ENCODE measurements at places on chromosomes 1 and 21.

DNA sequence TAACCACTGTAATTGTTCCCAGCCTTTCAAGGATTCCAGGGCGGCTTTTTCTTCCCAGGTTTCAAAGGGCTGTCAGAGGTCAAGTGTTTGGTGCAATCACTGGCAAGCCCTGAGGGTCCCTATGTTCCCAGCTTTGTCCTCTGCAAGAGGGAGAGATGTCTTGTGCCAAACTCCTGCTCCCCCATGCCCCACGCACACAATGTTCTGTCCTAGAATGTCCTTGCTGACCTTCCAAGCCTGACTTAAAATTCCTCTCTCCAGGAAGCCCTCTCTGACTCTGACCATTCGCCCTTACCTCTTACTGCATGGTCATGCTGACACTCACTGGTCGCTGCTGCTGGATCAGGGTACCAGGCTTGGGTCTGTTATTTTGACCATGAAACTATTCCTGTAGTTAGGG, 152.5 kb upstream of the KCND3 start:
- DNase-seq: no peak

DNA sequence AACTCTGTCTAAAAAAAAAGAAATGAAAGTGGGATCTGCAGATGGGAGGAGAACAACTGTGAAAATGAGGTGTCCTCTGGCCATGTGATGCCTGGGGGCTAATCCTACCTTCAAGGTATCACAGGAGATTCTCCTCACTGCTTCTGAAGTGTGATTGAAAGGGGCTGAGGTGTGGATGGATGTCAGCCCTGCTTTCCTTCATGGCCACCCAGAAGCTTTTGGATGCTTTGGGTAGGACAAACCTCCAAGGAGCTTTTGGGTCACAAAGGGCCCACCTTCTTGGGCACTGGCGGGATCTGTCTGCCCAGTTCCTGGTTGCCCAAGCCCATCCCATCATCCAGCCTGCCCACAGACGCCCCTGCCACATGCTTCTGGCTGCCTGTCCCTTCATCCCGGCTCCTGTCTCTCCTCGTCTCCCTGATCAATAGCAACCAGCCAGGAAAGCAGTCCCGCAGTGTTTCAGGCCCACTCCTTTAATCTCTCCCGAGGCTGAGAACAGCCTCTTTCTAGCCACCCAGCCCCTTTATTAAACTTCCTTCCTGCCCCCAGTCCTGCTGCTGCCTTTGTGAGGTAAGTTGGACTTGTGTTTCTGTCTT, 87.2 kb downstream of the MAN1C1 start:
- DNase-seq: no peak

- no peak for DNase-seq
Observed at GRCh38 chr1:161914595-161914994, 109.1 kb downstream of the OLFML2B start.

- no peak for DNase-seq
Observed at GRCh38 chr1:15705184-15705566, 21.1 kb downstream of the PLEKHM2 start.

DNA sequence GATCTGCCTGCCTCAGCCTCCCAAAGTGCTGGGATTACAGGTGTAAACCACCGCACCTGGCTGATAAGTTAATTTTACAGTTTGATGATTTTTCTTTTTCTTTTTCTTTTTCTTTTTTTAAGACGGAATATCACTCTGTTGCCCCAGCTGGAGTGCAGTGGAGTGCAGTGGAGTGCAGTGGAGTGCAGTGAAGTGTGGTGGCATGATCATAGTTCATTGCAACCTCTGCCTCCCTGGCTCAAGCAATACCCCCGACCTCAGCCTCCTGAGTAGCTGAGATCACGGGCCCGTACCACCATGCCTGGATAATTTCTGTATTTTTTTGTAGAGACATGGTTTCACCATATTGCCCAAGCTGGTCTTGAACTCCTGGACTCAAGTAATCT, 84.4 kb upstream of the CXADR start:
- DNase-seq: no peak
